H9 (cell line): ENCODE measurements at places on chromosomes 16 and 17. TPM values are rescaled to one million over a fixed set of nuclear protein-coding genes. Genes with fewer than 3 reads are reported as not detected.

Gene TIMM22
- total RNA-seq: 23.0 and 23.7 TPM in 2 replicates

Gene KRT20
- not detected in 2 replicates for total RNA-seq

Gene UBALD2
- total RNA-seq: 25.8 and 26.7 TPM in 2 replicates

Gene KRTAP2-2
- total RNA-seq: not detected in 2 replicates

Gene NPIPA8
- 0.48 and 0.72 TPM in 2 replicates for total RNA-seq

Gene SHBG
- total RNA-seq: 1.5 and 1.6 TPM in 2 replicates

Gene NOXO1
- 1.3 and 1.7 TPM in 2 replicates for total RNA-seq

Gene TMEM132E
- total RNA-seq: 0.15 and 0.42 TPM in 2 replicates

Gene CAMKK1
- total RNA-seq: 6.4 and 6.7 TPM in 2 replicates

Gene EVPL
- total RNA-seq: 0.48 and 0.53 TPM in 2 replicates

Gene CDC27
- total RNA-seq: 71.9 and 82.5 TPM in 2 replicates

Gene PPY
- 0.59 TPM in 1 of 2 replicates, not detected in the other for total RNA-seq

Gene KCNH4
- total RNA-seq: 0.13 TPM in 1 of 2 replicates, not detected in the other

Gene EPX
- total RNA-seq: not detected in 2 replicates

Gene TMC7
- total RNA-seq: 4.3 and 4.8 TPM in 2 replicates

Gene ARHGAP44
- total RNA-seq: 9.9 and 10.9 TPM in 2 replicates

Gene CACNA1H
- total RNA-seq: 41.9 and 43.3 TPM in 2 replicates

Gene KRTAP17-1
- total RNA-seq: not detected in 2 replicates

Gene HOXB3
- total RNA-seq: not detected in 2 replicates

Gene UMOD
- not detected in 2 replicates for total RNA-seq

Gene ASGR2
- total RNA-seq: not detected in 2 replicates

Gene PDPK1
- 32.8 and 34.0 TPM in 2 replicates for total RNA-seq

Gene SLFN13
- 10.1 TPM in 2 replicates for total RNA-seq

Gene SSTR5
- total RNA-seq: 0.22 and 0.37 TPM in 2 replicates

Gene GOSR1
- 58.1 TPM in 2 replicates for total RNA-seq

Gene KDM6B
- total RNA-seq: 26.7 and 28.9 TPM in 2 replicates

Gene MYCBPAP
- total RNA-seq: 1.7 and 1.9 TPM in 2 replicates

Gene NACA2
- total RNA-seq: not detected in 2 replicates

Gene DNASE1L2
- total RNA-seq: 2.5 TPM in 2 replicates

Gene MYH2
- 0.68 and 0.90 TPM in 2 replicates for total RNA-seq

Gene CRYBA1
- total RNA-seq: not detected in 2 replicates

Gene BCL6B
- 3.3 and 4.9 TPM in 2 replicates for total RNA-seq

Gene AGRP
- not detected in 2 replicates for total RNA-seq

Gene PRR11
- 70.6 and 70.7 TPM in 2 replicates for total RNA-seq

Gene HOXB2
- total RNA-seq: not detected in 2 replicates

Gene TBC1D3K
- not detected in 2 replicates for total RNA-seq

Gene CHAD
- total RNA-seq: 0.46 and 0.57 TPM in 2 replicates

Gene KRTAP4-1
- total RNA-seq: not detected in 2 replicates

Gene HOXB7
- total RNA-seq: not detected in 2 replicates

Gene MYL4
- 0.26 and 0.66 TPM in 2 replicates for total RNA-seq

Gene SECTM1
- total RNA-seq: 0.28 and 0.70 TPM in 2 replicates

Gene KRTAP4-6
- total RNA-seq: not detected in 2 replicates

Gene RCVRN
- total RNA-seq: not detected in 2 replicates

Gene SALL1
- 87.6 and 101 TPM in 2 replicates for total RNA-seq

Gene ARHGDIG
- 4.2 and 5.9 TPM in 2 replicates for total RNA-seq

Gene PGAP6
- 111 and 114 TPM in 2 replicates for total RNA-seq

Gene FKBP10
- total RNA-seq: 166 TPM in 2 replicates

Gene YWHAE
- 1,282 and 1,294 TPM in 2 replicates for total RNA-seq

Gene OVCA2
- 24.2 and 24.6 TPM in 2 replicates for total RNA-seq

Gene COX6A2
- not detected in 2 replicates for total RNA-seq

Gene AANAT
- 0.15 and 0.55 TPM in 2 replicates for total RNA-seq

Gene FBXO39
- not detected in 2 replicates for total RNA-seq

Gene RANGRF
- total RNA-seq: 36.9 and 42.5 TPM in 2 replicates

Gene SCNN1B
- total RNA-seq: 0.11 and 0.35 TPM in 2 replicates

Gene PGAP3
- total RNA-seq: 29.0 and 30.2 TPM in 2 replicates

Gene PRKAR1A
- 163 and 171 TPM in 2 replicates for total RNA-seq

Gene ASIC2
- total RNA-seq: 0.42 and 0.74 TPM in 2 replicates

Gene TTYH2
- 1.6 and 3.2 TPM in 2 replicates for total RNA-seq

Gene FOXF1
- total RNA-seq: not detected in 2 replicates
